ENCODE measurements at places on chromosomes 1 and 21.

GRCh38 chr21:45640888-45641479 is 2.5 kb upstream of the PCBP3 start:
- DNase-seq: no peak

GRCh38 chr1:235077571-235078479 is 50.8 kb downstream of the TOMM20 start:
- no peak for DNase-seq

- no peak for DNase-seq
Observed at GRCh38 chr1:998995-999724, 737 bp downstream of the HES4 start.

DNA sequence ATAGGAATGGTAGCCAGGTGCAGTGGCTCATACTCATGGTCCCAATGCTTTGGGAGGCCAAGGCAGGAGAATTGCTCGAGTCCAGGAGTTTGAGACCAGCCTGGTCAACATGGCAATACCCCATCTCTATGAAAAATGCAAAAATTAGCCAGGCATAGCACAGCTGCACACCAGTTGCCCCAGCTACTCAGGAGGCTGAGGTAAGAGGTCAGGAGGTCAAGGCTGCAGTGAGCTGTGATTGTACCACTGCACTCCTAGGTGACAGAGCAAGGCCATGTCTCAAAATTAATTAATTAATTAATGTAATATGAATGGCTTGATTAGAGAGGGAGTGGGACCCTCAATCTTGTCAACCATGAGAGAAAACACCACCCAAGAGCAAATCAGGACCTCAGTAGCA is 198.7 kb upstream of the DUSP10 start:
- no peak for DNase-seq

GRCh38 chr1:113042285-113043143 is 30.5 kb upstream of the LRIG2 start:
- DNase-seq: peak; percentile 38

- no peak for DNase-seq
Observed at GRCh38 chr1:212753749-212754148, 37.8 kb downstream of the NSL1 start.

- no peak for DNase-seq
Observed at GRCh38 chr1:66384258-66384921, 149.6 kb upstream of the SGIP1 start.
